ENCODE measurements at places on chromosomes 3 and 15.

GRCh38 chr15:57286446-57287122, 89.7 kb upstream of the CGNL1 start:
- DNase-seq: no peak

DNA sequence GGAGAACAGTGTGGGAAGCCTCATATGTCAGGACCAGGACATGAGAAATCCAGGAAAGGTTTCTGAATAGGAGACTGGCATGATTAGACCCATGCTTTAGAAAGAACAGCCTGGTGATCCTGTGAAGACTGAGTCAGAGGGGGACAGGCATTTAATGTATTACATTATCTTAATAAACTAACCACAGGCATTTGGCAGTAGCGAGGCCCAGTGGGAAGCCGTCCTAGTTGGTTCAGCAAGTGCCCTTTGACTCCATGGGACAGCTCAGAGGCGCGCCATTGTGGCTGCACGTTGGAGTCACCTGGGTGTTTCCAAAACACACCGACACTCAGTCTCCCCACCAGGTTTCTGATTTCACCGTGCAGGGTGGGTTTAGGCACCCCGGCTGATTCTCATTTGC, 90.5 kb upstream of the DGKG start:
- no peak for DNase-seq

DNA sequence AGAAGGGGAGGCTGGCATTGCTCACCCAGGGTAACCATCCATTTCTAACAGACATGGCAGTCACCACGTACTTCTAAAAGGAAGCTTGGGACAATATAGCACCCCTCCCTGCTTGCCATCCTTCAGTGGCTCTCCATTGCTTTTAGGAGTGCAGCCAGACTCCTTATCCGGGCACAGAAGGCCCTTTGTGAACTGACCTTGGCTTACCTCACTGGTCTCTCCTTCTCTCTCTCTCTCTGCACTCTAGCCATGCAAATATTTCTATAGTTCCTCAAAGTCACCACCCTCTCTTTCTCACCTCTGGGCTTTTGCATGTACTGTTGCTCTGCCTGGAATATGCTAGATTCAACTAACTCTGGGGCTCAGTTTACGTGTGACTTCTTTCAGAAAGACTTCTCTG, 301.1 kb downstream of the SHQ1 start:
- DNase-seq: no peak

DNA sequence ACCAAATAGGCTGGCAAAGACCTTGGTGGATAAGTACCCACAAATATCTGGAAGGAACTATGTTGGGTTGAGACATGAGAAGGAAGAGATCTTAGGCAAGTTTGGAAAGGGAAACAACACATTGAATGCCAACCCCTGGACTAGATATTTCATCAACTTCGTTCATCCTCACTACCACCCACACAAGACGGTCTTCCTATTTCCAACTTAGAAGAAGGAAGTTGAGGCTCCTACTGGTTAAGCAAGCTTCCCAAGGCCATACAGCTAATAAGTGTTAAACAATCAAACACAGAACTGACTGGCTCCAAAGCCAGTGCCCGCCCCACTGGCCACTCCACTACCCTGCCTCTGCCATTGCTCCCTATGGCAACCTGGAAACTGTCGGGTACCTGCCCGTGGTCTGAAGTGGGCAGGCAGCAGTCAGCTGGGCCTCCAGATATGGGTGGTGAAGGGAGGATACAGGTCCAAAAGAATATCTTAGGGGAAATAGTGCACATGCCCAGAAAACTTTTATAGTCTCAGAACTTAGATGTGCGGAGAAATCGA, 94.9 kb downstream of the LIPC start:
- DNase-seq: no peak

GRCh38 chr3:120450600-120451271, at the start of gene FSTL1:
Gene FSTL1, minus strand, starts transcription at chr3:120450992. Its CDS starts 246 bp downstream, at chr3:120450746.
- no peak for DNase-seq

- no peak for DNase-seq
Observed at GRCh38 chr3:14538451-14539088, 1.6 kb downstream of the GRIP2 start.

GRCh38 chr3:120350401-120350941, 1.3 kb upstream of the LRRC58 start:
- no peak for DNase-seq

DNA sequence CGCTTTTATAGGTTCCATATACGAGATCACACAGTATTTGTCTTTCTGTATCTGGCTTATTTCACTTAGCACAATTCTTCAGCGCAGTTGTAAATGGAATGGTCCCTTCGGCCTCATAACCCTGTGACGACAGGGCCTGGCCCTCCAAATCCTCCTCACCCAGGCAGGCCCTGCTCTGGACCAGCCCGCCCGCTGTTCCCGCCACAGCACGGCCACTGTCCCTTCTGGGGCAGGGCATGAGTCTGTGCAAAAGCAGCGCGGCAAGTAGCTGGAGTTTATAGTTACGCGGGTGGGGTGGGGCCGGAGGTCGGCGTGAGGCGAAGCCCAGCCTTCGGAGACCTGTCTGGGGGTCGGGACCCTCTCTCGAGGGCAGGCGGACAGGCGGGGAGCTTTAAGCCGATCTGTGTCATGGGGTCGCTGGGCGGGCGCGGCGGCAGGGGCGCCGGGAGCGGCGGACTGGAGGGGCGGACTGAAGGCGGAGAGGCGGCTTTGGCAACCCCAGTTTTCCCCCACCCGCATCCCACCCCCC, 543 bp downstream of the ARPIN start:
- no peak for DNase-seq

- no peak for DNase-seq
Observed at GRCh38 chr3:55687526-55687925, 200.4 kb upstream of the WNT5A start.

GRCh38 chr3:24185738-24186384, 240.8 kb downstream of the NR1D2 start:
- DNase-seq: no peak

DNA sequence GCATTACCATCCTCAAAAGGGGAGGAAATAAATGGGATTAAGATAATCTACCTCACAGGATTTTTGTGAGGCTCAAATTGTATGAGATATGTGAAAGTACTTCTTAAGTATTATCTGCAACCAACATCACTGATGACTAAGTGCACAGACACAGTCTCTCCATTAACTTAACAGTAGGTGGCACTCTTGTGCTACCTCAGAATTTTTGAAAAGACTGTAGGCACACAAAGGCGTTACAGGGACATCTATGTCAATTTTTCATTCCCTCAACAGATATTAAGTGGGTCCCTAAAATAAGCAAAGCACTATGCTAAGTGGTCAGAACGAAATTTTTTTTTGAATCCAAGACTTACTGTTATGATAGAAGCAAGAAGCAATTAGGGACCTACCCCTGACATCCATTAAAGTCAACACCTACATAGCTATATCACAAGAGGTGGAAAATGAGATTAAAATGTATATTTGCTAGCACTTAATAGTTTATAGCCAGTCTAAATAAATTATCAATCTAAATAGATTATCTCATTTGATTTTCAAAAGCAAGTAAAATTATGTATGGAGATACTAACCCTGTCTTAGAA, 52.9 kb downstream of the RYK start:
- no peak for DNase-seq

DNA sequence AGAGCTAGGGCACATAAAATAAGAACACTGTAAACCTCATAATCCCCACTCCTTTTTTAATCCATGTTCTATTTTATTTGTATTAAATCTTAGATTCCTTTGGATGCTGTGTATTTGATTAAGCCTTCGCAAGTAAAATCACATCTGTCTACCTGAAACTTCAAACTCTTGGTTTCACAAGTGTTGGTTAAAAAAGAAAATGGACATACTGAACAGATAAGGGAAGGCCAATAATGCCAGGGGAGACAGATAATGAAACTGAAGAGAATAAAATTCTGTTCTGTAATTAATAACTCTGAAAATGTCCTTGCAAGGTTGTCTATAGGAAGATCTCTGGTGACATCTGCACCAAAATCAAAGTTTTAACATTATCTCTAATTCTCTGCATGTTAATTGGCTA, 114.2 kb downstream of the ULK4 start:
- no peak for DNase-seq

DNA sequence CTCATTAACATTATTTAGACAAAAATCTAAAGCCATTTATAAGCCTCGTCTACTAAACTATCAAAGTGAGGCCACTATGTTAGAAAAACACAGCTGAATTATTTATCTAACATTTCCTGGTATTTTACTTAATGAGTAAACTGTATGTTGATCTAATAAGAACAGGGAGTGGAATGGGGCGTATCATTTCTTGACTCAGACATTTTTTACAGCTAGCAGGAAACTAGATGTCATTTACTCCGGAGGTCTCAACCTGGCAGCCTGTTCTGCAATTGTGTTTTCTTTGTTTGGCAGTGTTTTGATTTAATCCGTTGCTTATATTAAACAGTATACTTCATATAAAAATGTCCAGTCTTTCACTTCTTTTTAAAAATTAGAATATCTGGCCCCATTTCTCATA, 79.1 kb upstream of the ABI3BP start:
- no peak for DNase-seq

DNA sequence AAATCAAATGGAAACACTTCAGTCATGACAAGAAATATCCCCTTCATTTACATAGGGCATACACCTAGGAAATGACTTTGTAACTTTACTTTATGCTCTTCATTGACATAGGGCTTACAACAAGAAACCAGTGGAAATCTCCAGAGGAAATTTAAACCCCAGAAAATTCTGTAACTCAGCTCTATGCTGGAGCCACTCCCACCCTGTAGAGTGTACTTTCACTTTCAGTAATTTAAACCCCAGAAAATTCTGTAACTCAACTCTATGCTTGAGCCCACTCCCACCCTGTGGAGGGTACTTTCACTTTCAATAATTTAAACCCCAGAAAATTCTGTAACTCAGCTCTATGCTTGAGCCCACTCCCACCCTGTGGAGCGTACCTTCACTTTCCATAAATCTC, 987.1 kb upstream of the CADM2 start:
- DNase-seq: no peak

DNA sequence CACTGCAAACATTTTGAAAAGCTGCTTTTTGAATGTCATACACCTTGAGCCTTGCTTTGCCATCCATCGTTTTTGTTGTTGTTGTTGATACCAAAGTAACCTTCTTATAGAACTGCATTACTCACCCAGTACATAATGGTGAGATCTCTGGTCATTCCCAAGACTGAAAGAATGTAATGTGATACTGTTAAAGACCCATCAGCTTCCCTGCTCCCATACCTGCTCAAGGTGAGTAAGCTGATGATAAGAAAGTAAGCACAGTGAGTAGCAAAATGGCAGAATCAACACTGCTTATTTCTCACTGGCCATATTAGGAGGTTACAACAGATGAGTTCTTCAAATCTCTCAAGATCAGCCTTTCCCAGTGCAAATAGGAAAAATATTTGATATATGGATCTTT, 89.8 kb downstream of the CADPS start:
- no peak for DNase-seq

DNA sequence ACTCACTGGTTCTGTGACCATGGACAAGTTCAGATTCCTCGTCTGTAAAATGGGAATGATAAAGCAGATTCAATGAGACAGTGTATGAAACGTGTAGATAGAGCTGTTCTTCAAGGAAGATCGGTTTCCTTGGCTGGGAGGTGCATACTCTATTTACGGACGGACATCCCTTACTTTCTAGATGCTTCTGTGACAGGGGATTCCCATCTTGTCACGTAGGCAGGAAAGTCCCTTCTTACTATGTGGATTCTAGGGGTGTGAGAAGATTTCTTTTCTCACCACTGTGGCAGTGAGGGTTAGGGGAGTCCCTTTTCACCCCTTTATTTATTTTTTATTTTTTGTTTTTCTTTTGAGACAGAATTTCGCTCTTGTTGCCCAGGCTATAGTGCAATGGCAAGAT, 180.9 kb upstream of the TBL1XR1 start:
- no peak for DNase-seq

GRCh38 chr3:111080413-111080812, 8.8 kb downstream of the NECTIN3 start:
- no peak for DNase-seq

DNA sequence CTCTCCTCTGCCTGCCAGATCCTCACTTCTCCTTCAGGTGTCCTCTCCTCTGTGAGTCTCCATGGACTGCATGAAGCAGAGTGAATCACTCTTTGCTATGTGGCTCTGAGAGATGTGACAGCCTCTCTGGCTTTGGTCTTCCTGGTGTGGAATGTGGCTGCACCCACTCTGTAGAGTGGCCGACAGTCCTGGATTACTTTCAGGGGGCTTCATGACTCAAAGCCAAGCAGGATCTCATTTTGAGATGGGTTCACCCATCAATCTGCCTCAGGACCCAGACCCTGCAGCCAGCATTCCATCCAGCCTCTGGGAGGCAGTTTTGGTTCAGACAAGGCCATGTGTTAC, 221.9 kb upstream of the LYSMD4 start:
- no peak for DNase-seq

DNA sequence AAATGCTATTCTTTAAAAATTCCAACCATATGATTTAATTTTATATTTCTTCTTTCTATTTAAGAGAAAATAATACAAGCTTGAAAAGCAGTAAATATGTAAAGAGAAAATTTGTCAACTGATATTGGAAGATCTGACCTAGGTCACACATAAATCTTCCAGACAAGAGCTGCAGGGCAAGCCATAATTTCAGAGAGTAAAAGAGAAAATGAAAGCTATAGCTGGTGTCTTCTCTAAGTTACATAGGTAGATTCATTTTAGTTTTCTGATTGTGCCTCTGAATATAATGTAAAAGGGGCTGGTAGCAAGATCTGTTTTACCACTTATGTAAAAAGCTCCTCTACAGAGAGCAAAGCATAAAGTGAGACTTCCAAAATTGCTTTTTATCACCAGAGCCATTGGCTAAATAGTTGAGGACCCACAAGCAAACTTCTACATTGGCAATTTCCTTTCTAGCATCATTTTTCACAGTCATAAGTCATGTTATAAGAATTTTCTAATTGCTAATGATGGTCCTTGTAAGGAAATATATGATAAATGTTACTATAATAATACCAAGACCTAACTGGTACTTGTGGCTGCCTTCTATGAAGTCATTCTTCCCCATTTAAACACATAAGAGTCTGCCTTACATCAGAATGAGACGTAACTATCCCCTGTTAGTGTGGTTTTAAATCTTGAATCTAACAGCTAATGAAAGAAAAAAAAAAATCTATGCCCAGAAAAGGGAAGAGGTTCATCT, 80.8 kb upstream of the SKOR1 start:
- DNase-seq: no peak

- no peak for DNase-seq
Observed at GRCh38 chr15:55894399-55894965, 98.9 kb downstream of the NEDD4 start.

DNA sequence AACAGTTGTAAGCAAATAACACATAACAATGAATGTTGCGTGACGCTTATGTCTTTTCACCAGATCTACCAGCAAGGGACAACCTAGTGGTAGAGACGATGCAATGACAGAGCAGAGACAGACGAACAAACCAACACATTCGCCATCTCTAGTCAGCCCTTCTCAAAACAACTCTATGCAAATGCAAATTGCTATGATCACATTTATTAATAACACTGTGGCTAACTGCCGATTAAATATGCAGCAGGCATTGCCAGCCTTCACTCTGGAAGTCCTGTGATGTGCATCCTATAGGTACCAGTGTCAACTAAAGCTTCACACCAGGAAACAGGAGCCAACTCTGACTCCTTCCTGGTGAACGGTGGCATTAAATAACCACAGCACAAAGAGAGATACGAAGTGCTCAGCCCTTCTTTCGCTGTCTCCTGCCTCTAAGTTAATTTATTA, 94.2 kb downstream of the FOXP1 start:
- no peak for DNase-seq

- DNase-seq: no peak
Observed at GRCh38 chr15:23642413-23643044, 5.1 kb downstream of the MAGEL2 start.

- no peak for DNase-seq
Observed at GRCh38 chr3:33057320-33058298, 39.3 kb downstream of the GLB1 start.
